ELR (cell line): ENCODE measurements at places on chromosomes 3 and 15.

DNA sequence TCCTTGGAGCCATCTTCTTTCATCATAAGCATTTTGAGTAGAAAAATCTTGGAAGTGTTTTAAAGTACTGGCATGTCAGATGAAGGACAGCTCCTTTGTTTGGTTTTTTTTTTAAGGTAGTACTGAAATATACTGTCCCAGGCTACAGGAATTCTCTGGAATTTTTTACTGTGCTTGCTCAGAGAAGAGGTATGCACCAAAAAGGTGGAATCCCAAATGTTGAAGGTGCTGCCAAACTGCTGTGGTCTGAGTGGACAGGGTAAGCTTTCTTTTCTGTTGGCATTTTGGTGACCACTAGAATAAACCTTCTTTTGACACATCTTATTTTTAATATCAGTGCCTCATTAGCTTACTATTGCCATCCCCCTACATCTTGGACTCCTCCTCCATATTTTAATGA is 7.2 kb downstream of the GNL3 start:
- no peak for DNase-seq

- peak; percentile 90 for DNase-seq
These were observed 13.7 kb upstream of the CCR3 start for GRCh38 chr3:46228260-46229242.

- DNase-seq, result no peak
These were observed 837 bp downstream of the LRRN1 start for GRCh38 chr3:3800080-3800455.

DNA sequence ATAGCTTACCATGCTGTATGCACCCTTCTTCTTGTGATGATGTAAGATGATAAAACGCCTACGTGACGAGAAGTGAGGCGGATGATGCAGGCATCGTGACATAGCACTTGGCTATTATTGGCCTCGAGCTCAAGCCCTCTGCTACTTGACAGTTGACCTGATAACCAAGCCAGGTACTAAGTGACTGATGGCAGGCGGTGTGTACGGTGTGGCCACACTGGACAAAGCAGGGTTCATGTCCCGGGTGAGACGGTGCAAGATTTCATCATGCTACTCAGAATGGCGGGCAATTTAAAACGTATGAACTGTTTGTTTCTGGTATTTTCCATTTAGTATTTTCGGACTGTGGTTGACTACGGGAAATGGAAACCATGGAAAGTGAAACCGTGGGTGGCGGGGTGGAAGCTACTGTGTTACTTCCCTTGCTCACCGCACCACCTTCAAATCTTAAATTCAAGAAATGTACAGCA is 57.7 kb downstream of the SLC12A8 start:
- DNase-seq, result no peak

DNA sequence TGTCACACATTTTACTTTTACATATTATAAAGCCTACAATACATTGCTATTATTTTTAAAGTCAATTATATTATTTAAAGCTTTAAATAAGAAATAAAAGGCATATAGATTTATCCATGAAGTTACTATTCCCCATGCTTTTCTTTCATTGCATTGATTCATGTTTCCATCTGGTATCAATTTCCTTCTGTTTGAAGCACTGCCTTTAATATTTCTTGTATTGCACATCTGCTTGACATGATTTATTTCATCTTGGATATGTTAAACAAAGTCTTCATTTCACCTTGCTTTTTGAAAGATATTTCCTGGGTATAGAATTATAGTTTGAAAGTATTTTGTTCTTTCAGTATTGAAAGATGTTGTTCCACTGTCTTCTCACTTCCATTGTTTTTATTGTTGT is 174.3 kb upstream of the MBNL1 start:
- no peak for DNase-seq

GRCh38 chr15:66459818-66460615 is 37.5 kb downstream of the SNAPC5 start:
- DNase-seq, result peak; percentile 79

DNA sequence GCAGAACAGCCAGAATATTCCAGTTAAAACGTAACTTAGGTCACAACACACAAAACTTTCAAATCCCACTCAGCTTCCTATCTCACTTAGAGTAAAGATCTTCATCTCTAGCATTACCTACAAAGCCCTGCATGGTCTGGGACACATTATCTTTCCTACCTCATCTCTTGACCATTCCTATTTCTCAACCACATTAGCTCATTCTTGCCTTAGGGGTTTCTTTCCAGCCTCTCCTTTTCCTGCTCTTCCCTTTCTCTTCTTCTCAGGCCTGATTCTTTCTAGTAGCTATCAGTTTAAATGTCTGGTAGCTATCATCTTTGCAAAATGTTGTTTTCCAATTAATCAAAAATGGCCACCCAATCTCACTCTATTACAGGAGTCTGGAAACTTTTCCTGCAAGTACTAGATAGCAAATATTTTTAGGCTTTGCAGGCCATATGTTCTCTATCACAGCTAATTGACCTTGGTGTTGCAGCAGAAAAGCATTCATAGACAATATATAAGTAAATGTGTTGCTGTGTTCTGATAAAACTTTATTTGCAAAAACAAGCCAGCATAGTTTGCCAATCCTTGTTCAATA is 15.1 kb upstream of the CBLB start:
- DNase-seq, result peak; percentile 24

DNA sequence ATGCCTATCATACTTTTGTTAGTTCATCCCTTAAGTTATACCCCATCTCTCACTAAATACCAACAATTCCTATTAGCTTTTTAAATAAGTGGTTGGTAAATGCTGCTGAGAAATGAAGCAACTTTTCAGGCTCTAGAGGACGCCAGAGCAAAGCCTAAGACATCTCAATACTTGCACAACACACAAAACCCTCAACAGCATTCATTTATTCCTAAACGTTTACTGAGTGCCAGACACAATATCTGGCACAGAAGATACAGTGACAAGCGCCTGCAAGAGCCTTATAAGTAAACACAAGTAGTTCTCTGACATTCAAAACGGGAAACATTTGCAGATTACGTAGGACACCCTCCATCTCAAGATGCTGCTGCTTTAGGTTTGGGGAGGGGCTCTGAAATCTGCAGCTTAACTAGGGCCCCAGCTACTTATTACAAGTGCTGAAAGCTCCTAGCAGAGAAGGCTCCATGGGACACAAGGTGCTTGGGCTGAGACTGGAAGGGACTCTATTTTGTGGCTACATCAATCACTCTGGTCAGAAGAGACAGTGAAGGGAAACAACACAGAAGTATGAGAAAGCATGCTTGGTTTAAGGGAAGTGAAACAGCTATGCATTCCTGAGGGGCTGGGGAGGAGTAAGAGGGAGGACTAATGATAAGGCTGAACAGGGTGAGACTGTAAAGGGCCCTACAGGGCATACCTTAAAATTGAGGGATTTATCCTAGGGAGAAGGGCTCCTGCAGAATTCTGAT is 311.3 kb downstream of the PLCL2 start:
- DNase-seq, result no peak

DNA sequence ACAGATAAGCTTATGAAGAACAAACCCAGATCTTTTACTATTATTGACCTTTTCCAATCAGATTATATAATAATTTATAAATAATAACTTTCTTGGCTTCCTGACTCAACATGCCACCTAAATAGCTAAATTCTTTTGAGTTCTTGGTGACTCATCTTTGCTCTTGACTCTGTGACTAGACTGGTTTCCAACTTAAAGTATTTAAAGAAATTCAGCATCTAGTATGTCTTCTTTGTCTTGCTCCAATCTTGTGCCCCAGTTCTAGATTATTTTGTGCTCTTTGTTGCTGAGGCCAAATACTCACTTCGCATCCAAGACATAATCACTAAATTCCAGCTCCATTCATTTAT is 483.2 kb upstream of the TBL1XR1 start:
- peak; percentile 63 for DNase-seq

- no peak for DNase-seq
These were observed 35.8 kb downstream of the ATP2B2 start for GRCh38 chr3:10469441-10470119.

DNA sequence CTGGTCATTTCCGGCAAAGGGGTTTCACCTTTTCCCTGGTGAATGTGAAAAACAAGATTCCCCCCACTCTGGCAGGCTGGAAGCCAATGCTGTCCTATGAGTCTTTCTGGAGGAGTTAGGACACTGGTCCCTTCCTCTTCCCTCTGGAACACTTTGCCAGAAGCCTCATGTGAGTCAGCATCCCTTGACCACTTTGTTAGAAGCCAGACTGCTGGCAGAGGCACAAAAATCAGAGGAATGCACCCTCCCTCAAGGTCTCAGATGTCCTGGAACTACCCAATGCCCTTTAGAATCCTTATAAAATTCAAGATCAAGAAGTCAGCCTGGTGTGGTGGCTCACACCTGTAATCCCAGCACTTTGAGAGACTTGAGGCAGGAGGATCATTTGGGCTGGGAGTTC is 26.6 kb downstream of the ITGB5 start:
- peak; percentile 98 for DNase-seq

- DNase-seq, result no peak
These were observed 81.8 kb upstream of the UBE2E1 start for GRCh38 chr3:23723930-23724329.

GRCh38 chr15:31345606-31346366 is 19.2 kb downstream of the KLF13 start:
- no peak for DNase-seq

- DNase-seq, result no peak
These were observed 128.9 kb downstream of the TFG start for GRCh38 chr3:100838157-100838556.

GRCh38 chr3:10548992-10549391 is 43.6 kb upstream of the ATP2B2 start:
- DNase-seq, result peak; percentile 38

DNA sequence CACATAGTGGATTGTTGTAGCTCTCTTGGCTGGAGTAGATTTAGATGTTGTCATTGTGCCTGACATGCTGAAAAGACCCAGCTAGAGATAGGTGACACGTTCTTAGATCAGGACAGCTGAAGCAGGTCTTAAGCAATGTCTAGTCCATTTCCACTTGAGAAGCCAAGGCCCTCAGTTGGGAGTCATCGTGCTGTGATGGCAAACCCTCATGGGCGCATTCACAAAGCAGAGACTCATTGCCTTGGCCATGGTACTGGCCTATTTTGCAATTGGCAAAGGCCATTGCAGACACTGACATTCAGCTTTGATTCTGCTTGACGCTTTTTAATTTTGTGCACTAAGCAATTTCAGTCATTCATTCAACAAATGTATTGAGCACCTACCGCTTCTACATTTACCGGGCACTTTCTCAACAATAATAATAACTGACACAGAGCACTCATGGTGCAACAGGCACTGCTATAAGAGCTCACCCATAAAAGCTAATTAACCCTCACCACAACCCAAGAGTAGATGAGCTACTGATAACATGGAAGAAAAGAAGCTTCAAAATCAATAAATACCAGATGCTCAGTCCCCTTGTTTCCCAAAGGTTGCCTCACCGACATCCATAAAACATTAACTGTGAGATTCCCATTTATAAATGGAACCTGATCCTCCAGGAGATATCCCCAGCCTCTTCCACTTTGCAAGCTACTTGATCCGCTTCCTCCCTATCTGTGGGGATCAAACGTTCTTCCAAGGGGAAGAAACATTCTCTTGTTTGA is 200.1 kb downstream of the TLE3 start:
- DNase-seq, result no peak

DNA sequence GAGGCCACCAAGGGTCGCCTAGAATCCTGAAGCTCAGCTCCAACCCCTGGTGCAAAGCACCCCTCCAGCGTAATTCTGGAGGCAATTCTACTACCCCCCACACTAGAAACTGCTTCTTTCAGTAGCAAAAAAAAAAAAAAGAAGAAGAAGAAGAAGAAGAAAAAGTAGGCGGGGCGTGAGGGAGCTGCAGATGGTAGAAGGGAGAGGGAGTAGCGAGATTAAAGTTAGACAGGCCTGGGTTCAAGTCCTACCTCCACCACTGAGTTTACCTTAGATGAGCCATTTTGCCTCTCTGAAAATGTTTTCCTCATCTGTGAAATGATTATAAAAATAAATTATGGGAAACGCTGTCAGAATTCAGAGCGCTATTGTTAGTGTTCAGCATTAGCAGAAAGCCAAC is 913 bp downstream of the FAM174B start:
- DNase-seq, result no peak

DNA sequence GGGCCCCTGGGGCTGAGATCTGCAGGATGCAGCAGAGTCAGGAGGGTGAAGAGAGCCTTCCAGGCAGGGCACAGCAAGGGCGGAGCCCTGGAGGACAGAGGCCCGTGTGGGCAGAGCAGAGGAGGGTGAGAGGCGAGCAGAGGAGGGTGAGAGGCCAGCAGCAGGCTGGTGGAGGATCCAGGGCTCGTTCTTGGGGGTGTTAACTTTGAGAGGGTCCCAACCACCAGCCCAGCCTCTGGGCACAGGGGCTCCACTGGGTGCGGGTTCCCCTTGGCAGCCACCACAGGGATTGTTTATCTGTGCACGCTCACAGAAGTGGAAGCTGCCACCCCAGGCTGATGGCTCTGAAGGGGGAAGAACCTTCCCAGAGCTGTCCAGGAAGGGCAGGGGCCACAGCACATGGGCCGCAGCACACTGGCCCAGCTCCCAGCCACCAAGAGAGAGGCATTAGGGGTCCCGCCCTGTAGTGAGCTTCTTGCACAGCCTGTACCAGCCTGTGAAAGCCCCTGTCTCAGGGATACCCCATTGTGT is 9.3 kb upstream of the PLXND1 start:
- DNase-seq, result no peak

GRCh38 chr15:65512807-65513416 is 4.6 kb downstream of the DPP8 start:
- DNase-seq, result no peak

GRCh38 chr3:2727610-2728318 is 382.4 kb downstream of the IL5RA start:
- DNase-seq, result no peak

DNA sequence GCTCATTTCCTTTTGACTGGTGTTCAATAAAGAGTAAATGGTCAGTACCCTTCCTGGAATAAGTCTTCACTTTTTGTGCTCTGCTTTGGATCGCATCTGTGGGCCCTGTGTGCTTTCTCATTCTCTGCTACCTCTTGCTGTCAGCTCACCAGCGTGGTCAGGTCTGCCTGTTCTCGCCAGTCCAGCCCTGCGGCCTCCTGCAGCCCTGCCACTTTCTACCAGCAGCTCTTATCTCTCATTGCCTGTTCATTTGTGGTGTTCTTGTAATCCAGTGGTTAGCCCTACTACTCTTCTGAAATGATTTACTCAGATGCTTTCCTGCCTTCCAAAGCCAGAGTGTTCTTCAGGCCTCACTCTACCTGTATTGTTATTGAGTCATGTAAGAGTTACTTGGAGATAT is 54.8 kb downstream of the CHCHD6 start:
- DNase-seq, result no peak

DNA sequence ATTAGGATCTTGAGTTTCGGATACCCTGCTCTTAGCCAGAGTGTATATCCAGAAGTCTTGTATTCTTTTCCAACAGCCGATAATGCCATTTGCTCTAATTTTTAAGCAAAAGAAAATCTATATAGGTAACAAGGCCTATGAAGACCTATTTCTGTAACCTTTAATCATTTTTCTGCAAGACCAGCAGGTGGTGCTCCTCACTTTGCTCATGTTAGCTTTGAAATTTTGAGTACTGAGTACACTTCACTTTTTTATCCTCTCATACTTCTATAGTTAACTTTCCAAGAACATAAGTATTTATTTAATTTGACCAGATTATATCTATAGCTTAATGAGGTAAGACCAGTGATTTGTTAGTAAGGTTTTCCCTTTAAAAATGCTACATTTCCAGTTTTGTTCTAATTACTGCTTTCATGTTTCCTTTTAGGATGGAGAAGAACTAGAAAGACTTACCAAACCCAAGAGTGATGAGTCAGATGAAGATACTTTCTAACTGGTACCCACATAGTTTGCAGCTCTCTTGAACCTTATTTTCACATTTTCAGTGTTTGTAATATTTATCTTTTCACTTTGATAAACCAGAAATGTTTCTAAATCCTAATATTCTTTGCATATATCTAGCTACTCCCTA is 20.5 kb downstream of the SLC35A5 start:
- peak; percentile 75 for DNase-seq
